ENCODE measurements at places on chromosomes 7 and 10.

- DNase-seq, result no peak
Measured at GRCh38 chr10:84574102-84574501, 245.7 kb downstream of the CCSER2 start.

- DNase-seq, result no peak
Measured at GRCh38 chr7:151851145-151851751, 25.7 kb downstream of the PRKAG2 start.

DNA sequence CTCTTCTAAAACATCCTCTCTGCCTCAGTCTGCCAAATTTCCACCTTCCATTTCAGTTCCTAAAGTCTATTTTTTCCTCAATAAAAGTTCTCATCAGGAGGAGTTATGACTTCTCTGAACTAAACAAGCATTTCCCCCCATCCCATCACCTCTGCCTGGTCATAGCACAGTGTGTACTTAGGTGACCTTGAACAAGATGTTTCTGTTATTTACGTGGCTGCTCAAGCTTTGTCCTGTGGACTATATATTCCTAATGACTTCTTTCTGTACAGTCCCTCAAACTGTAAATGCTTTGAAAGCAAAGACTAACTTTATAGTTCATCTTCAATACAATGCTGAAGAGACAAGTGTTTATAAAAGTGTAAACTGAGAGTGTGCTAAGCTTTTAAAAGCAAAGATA is 166.9 kb downstream of the CPEB3 start:
- DNase-seq, result no peak

DNA sequence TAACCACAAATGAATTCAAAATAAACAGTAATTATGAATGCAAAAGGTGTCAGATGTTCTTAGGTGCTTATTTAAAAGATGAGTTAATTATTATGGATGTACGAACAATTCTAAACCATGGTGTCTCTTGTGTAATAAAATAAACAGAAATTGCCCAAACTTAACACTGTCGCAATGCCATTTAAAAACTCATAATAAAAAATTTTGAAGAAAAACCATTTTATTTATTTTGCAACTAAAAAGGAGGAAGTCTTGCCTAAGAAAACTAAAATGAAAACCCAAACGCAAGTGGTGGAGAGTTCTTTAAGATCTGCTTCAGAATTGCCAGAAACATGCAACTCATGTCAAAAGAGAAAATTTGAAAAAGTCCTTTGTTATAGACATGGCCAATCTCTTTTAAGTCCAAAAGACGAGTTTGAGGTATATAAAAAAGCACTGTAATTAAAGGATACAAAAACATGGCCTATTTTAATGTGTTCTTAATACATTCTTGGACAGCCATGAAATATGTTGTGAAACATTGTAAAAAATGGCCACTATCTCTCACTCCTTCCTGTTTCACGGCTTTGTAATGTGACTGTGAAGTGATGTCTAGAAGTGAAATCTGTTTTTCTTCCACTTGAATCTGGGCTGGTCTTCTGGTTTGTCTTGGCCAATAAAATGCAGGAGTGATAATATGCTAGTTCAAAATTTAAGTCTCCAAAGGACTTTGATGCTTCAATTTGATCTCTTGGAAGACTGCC is 322.9 kb downstream of the PRPF18 start:
- DNase-seq, result no peak

DNA sequence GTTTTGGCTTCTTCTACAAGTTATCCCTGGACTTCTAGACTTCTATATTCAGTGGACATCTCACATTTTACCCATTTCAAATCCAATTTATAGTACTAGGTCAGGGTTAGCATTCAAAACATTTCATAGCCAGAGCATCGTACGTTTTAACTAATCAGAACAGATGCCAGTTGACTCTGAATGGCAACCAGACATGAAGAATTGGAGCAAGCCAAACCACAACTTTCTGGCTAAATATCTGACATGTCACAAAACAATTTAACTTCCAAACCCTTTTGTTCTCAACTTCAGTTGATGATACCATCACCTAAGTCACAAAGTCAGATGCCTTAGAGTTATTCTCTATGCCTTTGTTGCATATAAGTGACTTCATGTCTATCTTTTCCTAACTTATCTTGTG is 1105.7 kb downstream of the XPNPEP1 start:
- DNase-seq, result no peak

- no peak for DNase-seq
Measured at GRCh38 chr7:10592604-10593003, 381.1 kb upstream of the PHF14 start.

DNA sequence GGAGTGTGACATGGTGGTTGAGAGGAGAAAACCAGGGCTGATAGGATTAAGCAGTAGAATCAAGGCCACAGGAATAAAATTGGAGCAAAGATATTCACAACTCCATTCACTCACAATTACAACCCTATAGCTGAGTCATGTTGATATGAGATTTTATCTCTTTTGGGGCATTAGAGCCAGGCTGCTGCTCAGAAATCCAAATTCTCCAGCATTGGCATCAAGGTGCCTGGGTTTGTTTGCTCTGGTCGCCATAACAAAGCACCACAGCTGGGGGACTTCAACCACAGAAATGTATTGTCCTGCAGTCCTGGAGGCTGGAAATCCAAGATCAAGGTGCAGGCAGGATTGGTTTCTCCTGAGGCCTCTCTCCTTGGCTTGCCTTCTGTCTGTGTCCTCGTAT is 52.5 kb upstream of the GRB10 start:
- DNase-seq, result no peak

DNA sequence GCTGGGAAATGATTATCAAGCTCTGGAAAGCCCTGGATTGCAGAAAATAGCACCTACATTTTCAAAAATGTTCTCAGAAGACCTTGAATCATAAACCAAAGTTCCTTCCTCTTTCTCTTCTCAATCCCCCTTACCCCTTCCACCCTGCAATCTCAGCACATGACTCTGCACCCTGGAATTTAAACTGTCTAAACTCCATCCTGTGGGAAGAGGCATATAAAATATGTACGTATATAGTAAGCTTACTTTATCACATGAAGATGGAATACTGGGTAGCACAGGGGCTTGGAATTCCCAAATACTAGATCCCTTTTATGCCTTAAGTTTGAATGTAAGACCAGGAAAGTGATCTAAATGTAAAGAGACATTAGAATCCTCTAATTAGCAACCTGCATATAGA is 7.7 kb downstream of the AGMO start:
- DNase-seq, result no peak

- DNase-seq, result no peak
Measured at GRCh38 chr10:129946859-129947258, 17.2 kb downstream of the EBF3 start.

DNA sequence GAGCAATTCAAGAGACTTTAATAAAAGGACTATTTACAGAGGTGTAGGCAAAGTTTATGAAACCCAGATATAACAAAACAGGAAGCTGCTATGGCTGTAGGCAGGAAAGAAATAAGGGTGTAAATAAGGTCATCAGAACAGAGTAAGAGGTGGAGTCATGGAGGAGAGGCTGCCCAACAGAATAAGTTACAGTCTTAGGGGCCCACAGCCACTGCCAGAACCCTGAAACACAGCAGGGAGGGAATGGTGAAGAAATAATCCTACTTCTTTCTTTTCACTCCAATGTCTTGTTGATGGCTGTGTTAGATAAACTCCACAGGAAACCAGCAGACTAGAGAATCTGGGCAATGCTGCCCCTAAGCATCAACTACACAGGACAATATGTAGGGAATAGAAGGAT is 155.8 kb upstream of the TAC1 start:
- no peak for DNase-seq

DNA sequence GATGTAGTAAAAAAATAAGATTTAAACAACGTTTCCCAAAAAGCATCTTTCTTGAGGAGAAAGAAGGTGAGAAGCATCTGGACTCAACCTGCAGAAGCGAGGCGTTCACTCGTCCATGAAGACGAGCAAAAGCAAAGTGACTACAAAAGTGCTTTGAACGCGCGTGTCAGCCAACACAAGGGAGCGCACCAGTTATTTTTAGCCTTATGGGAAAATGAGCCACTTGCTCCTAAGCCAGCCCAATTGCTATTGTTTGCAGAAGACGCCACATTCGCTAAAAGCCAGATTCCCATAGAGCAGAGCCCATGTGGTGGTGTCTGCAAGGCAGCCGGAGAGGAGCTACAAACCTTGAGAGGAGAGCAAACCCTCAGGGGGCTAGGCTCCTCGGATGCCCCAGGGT is 122.5 kb downstream of the FAM53B start:
- no peak for DNase-seq

Measured in renal cortex interstitium (tissue), 15 donors.